ENCODE measurements at places on chromosomes 16 and 17.

- DNase-seq = peak; percentile 27
Measured at GRCh38 chr17:79983456-79983855, 52.2 kb downstream of the TBC1D16 start.

GRCh38 chr17:75774991-75775668 is 9.5 kb upstream of the UNK start:
- DNase-seq = peak; percentile 31

DNA sequence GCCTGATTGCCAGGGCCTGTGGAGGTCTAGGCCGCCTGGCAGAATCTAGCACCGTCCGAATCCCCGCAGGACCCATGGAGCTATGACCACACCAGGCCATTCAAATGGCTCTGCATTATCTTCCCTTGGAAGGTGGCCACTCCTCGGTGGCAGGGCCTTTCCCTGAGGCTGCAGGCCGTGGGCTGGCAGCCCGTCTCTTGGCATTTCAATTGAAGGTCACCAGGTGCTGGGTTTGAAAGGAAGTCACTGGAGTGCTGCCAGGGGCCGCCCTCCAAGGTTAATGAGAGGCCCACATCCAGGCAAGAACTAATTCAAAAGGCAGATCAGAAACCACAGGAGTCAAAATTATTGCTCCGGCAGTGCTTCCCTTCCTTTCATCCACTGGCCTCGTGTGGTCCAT is 27.7 kb upstream of the CACNG5 start:
- no peak for DNase-seq

- DNase-seq = no peak
Measured at GRCh38 chr17:43974382-43975266, 20.9 kb upstream of the PYY start.

GRCh38 chr17:58605470-58605869 is 86.4 kb downstream of the TEX14 start:
- DNase-seq = no peak

DNA sequence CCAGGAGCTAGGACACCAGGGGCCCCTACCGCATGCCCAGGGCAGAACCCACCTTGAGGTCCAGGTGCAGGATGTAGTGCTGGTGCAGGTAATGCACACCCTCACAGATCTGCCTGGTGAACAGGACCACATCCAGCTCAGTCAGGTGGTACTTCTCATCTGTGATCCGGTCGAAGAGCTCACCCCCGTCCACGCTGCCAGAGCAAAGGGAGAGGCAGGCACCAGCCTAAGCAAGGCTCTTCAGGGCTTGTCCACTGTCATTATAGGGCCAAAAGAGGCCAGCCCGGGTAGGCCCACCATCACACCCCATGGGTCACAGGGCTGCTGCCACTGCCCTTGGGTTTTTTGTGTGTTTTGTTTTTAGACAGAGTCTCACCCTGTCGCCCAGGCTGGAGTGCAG is 21.0 kb downstream of the MYLK3 start:
- no peak for DNase-seq

DNA sequence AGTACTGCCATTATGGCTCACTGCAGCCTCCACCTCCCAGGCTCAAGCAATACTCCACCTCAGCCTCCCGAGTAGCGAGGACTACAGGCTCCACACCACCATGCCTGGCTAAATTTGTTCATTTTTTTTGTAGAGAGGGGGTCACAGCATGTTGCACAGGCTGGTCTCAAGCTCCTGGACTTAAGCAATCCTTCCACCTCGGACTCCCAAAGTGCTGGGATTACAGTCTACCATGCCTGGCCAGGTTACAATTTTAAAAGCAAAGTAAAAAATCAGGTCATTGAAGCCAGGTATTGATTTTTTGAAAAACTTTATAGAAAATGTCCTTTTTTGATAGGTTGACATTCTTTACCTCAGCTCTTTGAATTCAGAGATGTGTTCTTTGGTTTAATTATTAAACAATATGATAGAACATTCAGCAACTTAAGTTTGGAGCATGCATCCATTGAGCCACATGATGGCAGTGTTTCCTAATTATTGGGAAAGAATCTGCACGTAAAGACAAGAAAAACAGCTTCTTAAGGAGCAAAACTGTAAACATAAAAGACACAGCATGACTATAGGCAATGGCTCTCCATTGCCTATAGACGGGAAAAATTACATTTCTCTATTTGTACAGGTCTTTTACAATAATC is 1.7 kb upstream of the SLC16A11 start:
- DNase-seq = peak; percentile 74

- DNase-seq = peak; percentile 24
Measured at GRCh38 chr17:8430966-8431365, 4.7 kb upstream of the NDEL1 start.

DNA sequence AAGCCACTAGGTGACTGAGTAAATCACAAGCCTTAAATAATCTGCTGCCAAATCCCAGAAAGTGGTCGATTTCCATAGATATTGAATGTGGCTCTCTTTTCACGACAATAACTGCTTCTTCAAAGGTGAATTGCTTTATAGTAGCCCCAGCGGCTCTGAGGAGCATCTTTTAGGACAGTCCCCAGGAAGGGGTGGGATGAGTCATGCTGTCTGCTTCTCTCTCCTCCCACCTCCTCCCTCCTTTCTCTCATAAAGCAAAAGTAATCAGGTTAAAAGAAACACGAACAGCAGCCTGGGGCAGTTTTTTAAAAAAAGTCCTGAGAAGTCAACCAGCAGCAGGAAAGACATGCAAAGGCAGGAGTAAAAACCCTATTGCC is 1.8 kb downstream of the KIAA0513 start:
- peak; percentile 40 for DNase-seq

DNA sequence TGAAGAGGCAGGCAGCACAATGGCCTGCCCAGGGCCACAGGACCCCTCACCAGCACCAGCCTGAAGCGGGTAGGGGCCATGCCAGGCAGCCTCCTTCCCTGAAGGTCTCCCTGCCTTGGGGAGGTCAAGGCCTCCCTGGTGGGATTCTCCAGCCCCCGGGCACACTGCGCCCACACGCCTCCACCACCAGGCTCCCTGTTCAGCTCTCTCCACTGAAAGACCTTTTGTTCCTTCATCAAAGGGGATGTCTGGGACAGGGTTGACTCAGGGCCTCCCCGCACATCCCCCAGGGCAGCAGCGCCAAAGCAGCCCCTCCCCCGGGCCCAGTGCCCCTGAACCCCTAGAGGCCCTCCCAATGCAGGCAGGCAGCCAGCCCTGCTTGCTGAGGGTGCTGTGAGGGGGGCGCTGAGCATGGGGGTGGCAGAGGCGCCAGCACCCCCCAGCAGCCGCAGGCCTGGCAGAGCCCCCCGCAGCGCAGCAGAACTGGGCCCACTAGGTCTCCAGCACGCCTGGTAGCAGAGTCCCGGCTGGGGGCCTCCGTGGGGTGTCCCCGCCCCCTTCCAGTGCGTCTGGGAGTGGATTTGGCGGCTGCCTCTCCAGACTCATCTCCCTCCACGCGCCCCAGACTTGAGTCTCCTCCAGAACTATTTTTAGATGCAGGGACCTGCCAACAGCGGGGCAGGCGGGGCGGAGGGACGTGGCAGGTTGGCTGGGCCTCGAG is 13.1 kb downstream of the BCAR1 start:
- peak; percentile 91 for DNase-seq

DNA sequence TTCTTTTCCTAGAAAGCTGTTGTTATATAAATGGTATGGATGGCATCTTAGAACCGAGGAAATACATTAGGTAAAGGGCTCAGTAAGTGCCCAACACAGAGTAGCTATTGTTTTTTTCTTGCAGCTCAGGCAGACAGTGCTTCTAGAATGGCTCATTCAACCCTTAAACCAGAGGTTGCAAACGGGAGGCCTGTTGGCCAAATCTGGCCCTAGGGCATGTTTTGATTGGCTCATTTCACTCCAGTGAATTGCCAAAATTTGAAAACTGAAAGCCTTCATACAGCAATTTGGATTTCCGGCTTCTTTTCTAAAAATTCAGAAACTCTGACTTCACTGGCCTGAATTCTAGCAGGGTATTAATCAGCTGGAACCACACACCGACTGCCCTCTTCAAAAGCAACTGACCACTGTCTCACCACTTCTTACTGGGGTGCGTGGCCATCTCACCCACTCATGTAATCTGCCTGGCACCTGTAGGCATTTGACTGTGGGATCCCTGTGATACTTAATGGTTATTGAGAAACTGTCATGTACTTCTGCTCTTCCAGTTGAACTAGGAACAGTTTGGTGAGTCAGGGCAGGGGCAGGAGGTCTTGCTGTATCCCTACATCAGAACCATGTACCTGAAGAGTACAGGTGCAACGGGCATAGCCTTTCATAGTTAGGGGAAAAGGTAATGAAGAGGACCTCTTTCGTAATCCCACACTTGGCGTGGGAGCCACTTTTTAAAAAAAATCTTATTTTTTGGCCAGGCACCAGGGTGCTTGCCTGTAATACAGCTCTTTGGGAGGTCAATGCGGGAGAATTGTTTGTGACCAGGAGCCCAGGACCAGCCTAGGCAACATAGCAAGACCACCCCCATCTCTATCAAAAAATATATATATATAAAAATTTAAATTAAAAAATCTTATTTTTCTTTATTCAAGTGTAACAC is 53.6 kb upstream of the SCNN1B start:
- DNase-seq = no peak

- DNase-seq = no peak
Measured at GRCh38 chr17:8029121-8029520, 9.7 kb upstream of the ALOX15B start.
